ENCODE measurements at places on chromosomes 3 and 15.

DNA sequence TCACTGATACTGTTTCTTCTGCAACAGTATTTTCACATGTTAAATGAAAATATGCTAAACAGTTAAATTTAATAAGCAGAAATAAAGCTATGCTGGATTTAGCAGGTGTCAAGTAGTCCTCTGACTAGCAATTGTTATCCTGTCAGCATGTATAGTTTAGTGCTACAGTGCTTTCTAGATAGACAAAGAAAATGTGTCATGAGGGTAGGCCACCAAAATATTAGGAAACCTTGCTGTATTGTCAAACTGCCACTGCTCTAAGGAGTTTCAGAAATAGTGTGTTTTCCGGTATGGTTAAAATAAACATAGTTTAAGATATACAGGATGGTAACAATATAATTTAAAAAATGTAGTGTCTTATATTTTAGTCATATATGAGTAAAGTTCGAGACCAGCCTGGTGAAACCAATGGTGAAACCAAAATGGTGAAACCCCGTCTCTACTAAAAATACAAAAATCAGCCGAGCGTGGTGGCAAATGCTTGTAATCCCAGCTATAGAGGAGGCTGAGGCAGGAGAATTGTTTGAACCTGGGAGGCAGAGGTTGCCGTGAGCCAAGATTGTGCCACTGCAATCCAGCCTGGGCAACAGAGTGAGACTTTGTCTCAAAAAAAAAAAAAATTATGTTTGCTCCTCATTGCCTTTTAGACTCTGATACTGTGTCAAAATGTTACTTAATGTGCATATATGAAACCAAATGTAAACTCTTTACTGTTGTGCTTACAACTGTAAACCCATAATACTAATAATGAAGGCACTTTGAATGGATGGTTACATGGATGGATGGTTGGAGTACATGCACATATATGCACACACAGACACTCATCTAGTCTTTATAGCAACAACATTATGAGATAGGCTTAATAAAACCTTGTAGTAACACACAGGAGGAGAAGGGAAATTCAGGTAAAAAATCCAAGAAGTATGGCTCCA is 204.8 kb downstream of the RSRC1 start:
- no peak for DNase-seq

- DNase-seq: no peak
Observed at GRCh38 chr3:131714585-131715220, 211.9 kb upstream of the MRPL3 start.

- no peak for DNase-seq
Observed at GRCh38 chr3:171255236-171255806, 204.9 kb downstream of the TNIK start.

- DNase-seq: no peak
Observed at GRCh38 chr15:56963710-56964109, 45.3 kb downstream of the TCF12 start.

DNA sequence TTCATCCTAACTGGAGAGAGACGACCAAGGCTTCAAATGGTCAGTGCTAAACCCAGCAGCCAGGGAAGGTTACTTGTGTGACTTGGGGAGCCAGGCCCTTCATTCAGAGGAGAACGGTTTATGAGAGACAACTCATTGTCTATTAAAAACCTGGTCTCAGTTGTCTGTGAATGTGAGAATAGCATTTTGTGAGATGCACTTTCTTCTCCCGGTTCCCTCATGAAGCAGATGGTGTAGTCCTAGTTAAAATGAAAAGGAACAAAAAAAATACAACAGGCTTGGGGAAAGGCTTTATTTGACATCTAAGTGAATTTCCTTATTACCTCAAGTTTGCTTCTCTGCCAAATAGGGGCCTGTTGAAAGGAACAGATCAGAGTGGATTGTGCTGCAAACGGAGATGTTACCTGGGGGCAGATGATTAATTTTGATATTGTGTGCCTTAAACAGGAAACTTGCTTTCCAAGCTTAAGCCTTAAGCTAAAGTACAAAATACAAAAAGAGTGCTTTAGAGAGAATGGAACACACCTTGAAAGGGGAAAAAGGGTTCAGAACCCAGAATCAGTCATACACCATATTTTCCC is 202.7 kb upstream of the BHLHE40 start:
- DNase-seq: no peak

GRCh38 chr3:41345788-41346187 is 146.5 kb downstream of the CTNNB1 start:
- DNase-seq: no peak
